ENCODE measurements at places on chromosomes 11 and 22.
A peak's percentile ranks its signal among the peaks of the same experiment; 100 is the strongest.

GRCh38 chr11:18698341-18699268 lies at the start of gene TMEM86A:
TMEM86A (plus strand) TSS chr11:18698779; CDS start chr11:18698887, 108 bp downstream.
- DNase-seq = peak; percentile 83

DNA sequence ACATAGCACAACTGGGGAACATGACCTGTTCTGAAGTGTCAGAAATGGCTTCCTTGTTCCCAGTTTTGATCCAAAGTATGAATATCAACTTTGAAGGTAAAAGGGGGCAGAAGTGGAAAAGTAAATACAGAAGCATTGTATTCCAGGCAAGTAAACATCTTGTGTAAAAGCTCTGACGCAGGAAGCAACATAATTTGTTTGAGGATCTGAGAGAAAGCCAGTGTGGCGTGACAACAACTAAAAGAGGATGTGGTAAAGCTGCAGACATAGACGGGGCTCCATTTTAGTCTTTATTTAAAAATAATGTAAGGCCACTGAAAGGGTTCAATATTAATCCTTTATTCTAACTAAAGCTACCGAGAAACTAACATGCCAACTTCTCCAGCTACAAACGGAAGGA lies 310.2 kb downstream of the DLG2 start:
- no peak for DNase-seq

DNA sequence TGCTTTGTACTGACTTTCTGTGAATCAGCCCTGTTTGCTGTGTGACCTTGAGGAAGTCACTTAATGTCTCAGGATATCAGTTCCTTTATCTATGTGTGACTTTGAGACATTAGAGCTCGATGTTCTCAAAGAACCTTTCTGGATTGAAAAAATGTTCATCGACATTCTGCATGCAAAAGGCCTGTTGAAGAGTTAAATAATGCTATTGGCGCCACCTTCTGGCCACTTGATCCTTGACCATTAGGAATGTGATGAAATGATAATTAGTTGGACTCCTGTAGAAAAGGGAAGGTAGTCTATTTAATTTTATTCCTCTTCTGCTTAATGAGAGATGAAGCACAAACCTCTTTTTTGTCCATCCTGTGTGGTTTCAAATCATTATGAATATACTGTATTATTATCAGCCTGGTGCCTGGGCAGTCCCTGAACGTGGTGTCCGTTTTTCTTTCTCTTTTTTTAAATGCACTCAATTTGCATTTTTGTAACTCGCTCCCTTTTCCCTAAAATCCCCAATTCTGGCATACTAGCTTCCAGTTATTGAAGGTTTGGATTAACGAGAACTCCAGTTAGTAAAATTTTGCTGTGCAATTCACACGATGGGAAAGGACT lies 20.7 kb downstream of the ELF5 start:
- peak; percentile 60 for DNase-seq

DNA sequence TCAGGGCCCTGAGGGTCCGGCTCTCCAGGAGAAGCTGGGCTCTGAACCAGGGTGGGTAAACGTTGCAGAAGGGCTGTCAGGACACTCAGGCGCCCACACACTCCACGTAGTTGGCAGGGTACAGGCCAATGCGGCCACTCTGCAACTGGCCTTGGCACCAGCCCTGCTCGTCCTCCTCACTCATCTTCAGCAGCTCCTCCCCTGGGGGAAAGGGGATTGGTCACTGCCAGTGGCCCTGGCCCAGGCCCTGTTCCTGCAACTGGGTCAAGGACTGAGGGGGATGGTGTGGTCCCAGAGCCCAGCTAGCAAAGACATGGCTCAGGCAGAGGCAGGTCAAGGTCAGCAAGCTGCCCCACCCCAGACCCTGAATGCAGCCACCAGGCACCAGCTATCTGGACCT lies 1.2 kb upstream of the ARFGAP2 start:
- no peak for DNase-seq

- no peak for DNase-seq
Measured at GRCh38 chr11:59833602-59834001, 11.7 kb downstream of the CBLIF start.

- peak; percentile 49 for DNase-seq
Measured at GRCh38 chr11:65278356-65278755, 16.6 kb downstream of the POLA2 start.

DNA sequence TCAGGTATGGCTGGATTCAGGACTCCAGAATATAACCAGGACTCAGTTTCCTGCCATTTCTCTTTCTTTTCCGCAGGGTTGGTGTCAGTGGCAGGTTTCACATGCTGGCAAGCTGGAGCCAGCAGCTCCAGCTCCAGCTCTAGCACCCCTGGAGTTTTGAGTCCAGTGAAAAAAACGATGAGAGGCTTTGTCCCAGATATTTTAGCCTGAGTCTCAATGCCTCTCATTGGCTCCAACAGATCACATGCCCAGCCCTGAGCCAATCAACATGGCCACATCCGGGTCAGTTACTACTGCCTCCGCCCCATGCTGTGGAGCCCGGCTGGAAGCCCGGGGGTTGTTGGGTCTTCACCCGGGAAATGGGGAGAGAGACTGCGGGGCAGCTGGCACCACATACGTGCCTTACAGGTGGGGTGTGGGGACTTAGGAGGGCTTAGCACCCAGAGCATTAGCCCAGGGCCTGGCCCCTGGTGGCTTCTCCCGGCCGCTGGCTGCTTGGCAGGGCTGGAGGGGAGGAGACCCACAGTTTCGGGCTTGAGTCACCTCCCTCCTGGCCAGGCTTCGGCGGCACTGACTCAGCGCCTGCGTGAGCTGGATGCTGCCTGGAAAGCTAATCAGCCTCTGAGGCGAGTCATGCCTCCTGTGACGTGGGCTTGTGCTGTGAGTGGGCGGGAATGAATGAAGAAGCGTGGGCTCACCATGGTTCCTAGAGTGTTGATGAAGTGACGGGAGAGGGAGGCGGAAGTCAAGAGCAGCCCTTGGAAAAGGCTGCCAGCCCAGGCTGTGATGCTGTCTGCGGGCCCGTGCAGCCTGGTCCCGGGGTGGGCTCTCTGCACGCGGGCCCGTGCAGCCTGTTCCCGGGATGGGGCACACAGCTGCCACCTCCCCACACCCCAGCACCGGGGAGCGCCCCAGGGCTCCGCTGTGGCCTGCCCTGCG lies 15.3 kb upstream of the MRTFA start:
- DNase-seq = peak; percentile 100

DNA sequence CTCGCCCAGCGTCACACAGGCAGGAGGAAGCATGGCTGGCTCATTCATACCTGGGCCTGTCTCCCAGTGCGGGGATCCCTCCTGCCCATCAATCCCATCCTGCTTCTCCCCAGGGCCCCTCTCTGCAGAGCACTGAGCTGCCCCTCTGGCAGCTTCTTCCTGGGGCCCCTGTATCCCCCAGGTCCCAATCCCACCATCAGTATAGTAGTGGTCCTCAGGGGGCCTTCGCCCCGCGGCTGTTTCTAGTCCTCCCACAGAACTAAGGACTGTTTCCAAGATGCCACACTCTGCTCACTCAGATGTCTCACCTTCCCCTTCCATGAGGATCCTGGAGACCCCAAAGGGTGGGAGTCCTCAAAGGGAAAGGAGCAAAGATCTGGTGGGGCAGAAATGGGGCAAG lies 97.6 kb downstream of the PDE2A start:
- DNase-seq = no peak

DNA sequence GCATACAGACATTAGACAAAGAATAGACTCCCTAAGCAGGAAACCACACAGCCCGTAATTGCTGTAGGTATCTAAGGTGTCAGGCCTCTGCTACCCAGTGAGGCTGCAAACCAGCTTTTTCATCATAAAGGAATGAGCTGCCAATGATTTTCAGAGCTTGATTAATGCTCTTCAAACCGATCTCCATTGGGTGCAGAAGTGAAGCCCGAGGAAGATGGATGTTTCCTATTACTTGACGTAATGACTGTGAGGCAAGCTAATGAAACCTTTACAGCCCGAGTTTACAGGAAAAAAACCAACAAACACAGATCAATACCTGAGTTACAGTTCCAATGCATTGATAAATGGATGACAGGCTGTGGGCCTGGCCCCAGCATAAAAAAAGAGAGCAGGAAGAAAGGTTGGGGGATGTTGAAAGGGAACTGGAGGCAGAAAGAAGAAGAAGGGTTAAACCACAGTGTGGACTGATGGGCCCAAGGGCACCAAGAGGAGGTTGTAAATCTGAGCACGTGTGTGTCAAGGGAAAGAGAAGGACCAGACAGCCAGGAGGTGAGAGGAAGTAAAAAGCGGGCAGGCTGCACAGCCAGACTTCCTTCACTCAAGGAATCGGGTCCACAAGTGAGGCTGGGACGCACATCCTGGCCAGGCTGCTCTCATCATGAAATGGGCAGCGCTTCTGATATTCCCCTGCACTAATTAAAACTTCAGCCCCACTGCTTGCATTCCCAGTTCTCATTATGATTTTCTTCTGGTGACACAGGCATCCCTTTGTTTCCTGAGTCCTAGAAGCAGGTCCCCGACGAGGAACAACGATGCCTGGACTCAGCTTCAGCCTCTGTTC lies 70.6 kb upstream of the NTM start:
- DNase-seq = no peak

- DNase-seq = no peak
Measured at GRCh38 chr11:17762309-17762974, 27.9 kb downstream of the KCNC1 start.

DNA sequence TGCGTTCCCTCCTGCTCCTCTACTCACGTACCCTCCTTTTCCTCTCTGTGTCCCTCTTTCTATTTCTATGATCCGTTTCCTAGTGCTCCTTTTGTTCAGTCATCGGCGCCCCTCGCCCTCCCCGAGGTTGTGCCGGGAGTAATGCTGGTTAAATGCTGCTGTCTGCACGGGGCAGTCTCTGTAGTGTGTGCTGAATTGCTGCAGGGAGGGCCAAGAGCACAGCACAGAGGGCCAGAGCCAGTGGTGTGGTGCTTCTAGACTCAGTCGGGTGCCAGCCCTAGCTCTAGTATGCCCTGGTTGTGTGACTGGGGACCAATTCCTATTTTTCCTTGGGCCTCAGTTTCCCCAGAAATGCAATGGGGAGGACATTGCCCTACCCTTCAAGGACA lies 98.3 kb downstream of the PKNOX2 start:
- DNase-seq = peak; percentile 17

DNA sequence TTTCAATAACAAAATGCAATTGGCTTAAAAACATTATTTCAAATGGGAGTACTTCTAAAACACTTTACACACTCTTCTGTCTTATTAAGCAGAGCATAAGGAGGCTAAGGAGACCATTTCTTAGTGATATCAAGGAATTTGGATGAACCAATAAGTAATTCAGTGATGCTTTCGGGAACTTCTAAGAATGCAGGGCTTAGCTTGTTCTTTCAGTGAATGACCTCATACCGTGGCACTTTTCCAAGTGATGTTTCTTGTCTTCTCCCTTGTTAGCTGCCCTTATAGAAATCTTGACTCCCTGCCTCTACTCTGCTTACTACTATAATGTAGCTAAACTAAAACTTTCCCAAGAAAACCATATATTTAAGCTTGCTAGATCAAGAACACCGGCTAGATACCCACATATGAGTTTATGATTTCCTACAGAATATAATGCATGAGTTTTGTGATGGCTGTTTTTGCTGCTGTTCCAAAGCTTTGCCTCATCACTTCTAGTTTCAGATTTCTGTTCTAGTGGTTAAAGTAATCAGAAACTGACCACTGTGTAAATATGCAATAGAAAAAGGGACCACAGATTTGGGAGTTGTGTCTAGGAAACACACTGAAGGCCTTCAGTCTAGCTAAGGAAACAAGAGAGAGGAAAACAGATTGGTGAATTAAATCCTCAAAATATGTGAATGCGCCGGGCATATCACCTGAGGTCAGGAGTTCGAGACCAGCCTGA lies 37.5 kb upstream of the STK33 start:
- peak; percentile 88 for DNase-seq

GRCh38 chr22:35537232-35537631 lies 3.4 kb upstream of the RASD2 start:
- DNase-seq = no peak

- DNase-seq = no peak
Measured at GRCh38 chr11:65121447-65121864, 478 bp downstream of the FAU start.

- peak; percentile 49 for DNase-seq
Measured at GRCh38 chr11:34395916-34396550, 38.2 kb upstream of the ABTB2 start.

- no peak for DNase-seq
Measured at GRCh38 chr11:6962141-6962540, 35.9 kb downstream of the ZNF215 start.

DNA sequence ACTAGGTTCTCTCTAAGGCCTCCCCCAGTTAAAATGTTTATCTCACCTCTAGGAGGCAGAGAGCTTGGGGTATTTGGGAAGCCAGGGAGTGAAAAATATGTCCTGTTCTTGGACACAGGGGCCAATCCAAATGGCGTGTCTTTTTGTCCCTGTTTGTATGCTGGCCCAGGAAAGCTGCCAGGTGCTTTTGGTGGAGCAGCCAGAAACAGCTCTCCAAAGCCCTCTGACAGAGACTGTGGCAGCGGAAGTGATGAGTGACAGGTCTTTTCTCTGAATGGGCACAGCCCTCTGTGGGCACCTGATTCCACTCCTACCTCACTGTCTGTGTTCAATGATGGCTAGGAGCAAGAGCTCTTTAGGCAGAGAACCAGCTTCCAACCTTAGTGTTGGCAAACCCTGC lies 106.4 kb upstream of the KIRREL3 start:
- no peak for DNase-seq

GRCh38 chr11:8812438-8812837 lies 98.6 kb upstream of the AKIP1 start:
- DNase-seq = no peak

GRCh38 chr11:118152020-118152551 lies 537 bp downstream of the SCN4B start:
- DNase-seq = no peak

DNA sequence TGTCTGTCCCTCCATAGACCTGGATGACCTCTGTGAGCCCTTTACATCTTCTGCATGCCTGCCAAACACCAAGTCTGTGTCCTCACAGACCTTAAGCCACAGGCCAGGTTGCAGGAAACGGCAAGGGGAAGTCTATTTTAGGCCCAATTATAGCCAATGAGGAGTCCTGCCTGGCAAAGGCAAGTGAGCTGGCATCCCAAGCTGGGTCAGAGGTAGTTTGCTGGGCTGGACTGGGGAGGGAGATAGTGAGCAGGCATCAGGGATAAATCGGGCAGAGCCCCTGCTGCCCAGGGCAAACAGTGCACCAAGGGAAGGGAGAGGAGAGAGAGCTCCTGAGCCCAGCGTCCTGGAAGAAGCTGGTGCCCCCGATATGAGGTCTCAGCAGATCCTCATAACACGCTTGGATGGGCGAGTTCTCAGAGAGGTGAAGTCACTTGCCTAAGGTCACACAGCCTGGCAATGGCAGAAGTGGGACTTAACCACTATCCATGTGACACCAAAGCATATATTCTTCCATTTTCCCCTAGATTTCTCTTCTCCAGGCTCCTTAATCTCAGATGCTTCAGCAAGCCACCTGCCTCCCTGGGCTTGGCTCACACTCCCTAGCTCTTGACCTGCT lies 3.7 kb upstream of the RELT start:
- DNase-seq = no peak

DNA sequence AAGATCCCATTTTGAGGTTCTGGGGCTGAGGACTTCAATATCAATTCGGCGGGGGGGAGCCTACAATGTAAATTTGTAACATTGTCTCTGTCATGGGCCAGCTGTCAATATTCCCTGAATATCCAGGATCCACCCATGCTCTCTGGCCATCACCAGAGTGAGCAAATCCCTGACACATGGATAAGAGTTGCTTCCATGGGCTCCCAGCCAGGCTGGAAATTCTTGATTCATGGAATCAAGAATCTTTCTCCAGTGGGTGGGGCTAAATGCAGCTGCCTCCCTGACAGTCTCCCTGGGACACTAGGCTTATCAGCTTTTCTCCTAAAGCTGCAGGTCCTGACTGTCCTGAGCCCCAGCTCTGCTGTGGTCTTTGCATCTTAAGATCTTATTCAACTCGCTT lies 86.9 kb upstream of the IGLL5 start:
- DNase-seq = peak; percentile 10

GRCh38 chr22:47486569-47487312 lies 724.3 kb downstream of the TBC1D22A start:
- no peak for DNase-seq

All from fibroblast of skin of right biceps (primary cell).